ENCODE measurements at places on chromosomes 3 and 15.

DNA sequence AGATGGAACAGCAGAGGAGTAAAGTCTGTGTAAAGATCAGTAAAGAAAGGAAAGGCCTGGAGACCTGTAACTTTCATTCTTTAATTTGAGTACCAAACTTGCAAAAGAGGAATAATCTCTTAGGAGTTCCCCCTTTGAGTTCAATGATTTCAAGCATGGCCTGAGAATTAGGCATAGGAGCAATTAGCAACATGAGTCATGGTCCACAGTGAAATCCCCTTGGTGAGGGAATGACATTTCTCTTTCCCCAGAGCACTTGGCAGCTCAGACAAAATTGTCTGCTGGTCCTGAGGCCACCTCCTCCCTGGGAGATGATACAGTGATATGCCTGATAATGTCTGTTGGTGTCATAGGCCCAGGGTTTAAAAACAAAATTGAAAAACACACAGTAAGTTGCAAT lies 81.4 kb upstream of the CRBN start:
- no peak for DNase-seq

GRCh38 chr3:85298032-85298431 lies 339.2 kb downstream of the CADM2 start:
- no peak for DNase-seq

- DNase-seq = no peak
Measured at GRCh38 chr3:105518806-105519418, 152.2 kb downstream of the ALCAM start.

DNA sequence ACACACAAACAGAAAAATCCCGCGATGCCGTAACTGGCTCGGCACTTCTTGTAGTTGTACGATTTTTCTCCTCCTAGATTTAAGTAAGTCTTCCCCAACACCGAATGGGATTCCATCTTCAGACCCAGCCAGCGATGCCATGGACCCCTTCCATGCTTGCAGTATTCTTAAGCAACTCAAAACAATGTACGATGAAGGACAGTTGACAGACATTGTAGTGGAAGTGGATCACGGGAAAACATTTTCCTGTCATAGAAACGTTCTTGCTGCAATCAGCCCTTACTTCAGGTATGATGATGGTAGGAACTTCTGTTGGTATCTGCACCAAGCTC lies 763 bp downstream of the KBTBD8 start:
- DNase-seq = no peak

- no peak for DNase-seq
Measured at GRCh38 chr3:192834428-192834827, 83.2 kb downstream of the MB21D2 start.
